ENCODE measurements at places on chromosomes 1 and 21.

GRCh38 chr1:78143673-78144072 is 97.9 kb downstream of the GIPC2 start:
- no peak for DNase-seq

DNA sequence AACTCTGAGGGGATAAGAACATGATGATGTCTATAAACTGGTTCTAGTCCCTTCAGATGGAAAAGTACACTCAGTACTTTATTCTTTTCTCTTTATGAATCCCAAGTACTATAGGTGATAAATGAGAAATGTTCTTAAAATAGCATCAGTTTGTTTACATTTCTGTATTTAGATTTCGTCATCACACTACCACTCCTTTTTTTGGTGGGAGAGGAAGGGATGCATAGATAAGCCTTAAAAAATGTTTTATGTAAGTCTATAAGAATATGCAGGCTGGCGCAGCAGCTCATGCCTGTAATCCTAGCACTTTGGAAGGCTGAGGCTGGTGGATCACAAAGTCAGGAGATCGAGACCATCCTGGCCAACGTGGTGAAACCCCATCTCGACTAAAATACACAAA is 144.8 kb downstream of the USP25 start:
- DNase-seq = no peak

- DNase-seq = no peak
Measured at GRCh38 chr1:32865639-32866405, 4.9 kb downstream of the FNDC5 start.

GRCh38 chr21:15967661-15968060 is 237.9 kb downstream of the USP25 start:
- DNase-seq = no peak

GRCh38 chr1:177800400-177801088 is 169.3 kb downstream of the SEC16B start:
- no peak for DNase-seq

GRCh38 chr1:234889643-234890042 is 239.0 kb downstream of the TOMM20 start:
- no peak for DNase-seq

GRCh38 chr1:150002217-150002616 is 8.3 kb downstream of the OTUD7B start:
- no peak for DNase-seq

GRCh38 chr1:160362168-160362957 is 4.5 kb upstream of the NHLH1 start:
- DNase-seq = no peak

GRCh38 chr1:156926175-156926574 is 5.7 kb downstream of the LRRC71 start:
- no peak for DNase-seq

GRCh38 chr1:41917835-41918449 is 780 bp downstream of the HIVEP3 start:
- DNase-seq = peak; percentile 22

DNA sequence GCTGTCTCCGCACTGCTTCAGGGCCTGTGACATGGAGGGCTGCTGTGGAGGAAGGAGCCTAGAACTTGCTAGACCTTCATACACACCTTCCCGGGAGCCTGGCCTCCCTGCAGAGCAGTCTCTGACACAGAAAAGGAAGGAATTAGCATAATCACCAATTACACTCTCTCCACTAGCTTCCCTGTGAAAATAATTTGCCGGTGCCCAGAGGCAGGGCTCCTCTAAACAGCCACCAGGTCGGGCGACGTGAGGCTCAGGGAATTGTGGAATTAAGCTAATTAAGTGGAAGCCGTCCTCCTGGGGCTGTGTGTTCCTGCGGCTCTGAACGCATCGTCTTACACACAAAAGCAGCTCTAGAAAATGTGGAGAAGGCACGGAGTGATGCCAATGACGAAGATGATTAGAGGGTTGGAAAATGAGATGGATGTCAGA is 82.6 kb downstream of the NENF start:
- no peak for DNase-seq

GRCh38 chr1:224333939-224334786 is 4.2 kb upstream of the NVL start:
- DNase-seq = no peak

DNA sequence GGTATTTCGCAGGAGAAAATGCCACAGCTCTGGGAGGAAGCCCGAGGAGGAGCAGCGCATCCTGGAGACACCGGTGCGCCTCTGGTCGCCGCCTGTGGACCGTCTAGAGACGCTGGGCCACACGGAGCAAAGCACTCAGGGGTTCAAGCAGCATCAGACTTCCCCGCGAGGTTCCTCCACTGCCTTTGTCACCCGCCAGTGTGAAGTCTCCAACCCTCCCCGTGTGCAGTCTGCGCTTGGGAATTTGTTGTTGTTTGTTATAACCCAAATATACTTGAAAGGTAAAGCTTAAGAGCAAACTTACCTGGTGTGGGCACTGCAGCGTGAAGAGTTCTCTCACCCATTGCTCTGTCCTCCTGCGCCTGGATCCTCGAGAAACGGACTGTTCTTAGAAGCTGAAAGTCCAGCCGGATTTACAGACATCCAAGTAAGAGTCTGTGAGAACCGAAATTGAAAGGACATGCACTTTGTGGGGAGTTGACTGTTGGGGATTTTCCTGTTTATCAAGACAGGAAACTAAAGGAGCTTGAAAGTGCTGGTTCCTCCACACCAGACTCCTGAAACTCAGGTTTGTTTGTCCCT is at the start of gene GBP4:
GBP4 (minus strand) TSS at position 452 of the 582 bp plus-strand sequence; CDS start at position 344, 108 bp downstream.
- peak; percentile 32 for DNase-seq

DNA sequence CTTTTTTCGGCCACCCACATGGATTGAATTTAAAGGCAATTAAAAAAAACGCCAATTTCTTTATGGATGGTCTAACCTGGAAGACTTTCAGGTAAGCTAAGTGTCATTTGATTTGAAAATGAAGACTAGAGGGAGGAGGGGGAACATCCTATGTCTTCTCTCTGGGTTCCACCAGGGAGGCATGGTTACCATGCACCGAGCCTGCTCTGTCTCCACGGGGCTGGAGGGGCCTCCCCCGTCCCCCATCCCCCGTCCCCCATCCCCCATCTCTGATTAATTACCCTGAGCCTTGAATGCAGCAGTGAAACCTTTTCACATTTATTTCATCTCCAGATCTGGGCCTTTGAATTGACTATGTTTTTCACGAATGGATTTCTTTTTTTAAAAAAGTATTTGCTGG is 135.1 kb downstream of the TLR5 start:
- no peak for DNase-seq

- no peak for DNase-seq
Measured at GRCh38 chr1:196071447-196071846, 536.8 kb downstream of the KCNT2 start.

DNA sequence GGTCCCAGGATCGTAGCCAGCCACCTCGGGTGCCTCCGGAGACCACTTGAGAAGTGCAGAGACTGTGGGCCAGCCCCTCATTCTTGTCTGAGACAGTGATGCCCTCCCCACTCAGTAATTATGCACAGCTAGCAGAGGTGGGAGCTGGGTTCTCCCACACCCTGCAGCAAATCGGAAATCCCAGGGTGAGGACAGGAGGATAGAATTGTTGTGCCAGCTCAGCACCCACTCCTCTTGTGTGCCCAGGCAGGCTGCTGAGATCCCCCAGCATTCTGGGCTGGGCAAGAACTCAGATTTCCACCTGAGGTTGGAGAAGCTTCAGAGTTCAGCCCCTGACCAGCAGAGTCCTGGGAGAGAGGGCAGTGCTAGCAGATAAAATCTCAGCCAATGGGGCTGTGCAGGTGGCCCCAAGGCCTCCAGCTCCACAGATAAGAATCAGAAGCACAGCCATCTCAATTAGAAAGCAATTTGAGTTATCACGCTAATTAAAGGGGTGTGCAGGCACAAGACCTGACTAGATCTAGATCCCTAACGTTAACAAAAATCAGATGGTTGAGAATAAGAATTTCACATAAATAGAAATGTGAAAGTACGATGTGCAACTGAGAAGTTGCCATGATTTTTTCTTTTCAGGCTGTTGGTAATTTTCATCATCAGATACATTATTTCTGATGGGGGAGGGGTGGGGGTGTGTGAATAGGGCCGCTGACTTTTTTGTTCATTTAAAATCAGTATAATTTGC is 45.5 kb upstream of the IRF2BP2 start:
- DNase-seq = no peak

DNA sequence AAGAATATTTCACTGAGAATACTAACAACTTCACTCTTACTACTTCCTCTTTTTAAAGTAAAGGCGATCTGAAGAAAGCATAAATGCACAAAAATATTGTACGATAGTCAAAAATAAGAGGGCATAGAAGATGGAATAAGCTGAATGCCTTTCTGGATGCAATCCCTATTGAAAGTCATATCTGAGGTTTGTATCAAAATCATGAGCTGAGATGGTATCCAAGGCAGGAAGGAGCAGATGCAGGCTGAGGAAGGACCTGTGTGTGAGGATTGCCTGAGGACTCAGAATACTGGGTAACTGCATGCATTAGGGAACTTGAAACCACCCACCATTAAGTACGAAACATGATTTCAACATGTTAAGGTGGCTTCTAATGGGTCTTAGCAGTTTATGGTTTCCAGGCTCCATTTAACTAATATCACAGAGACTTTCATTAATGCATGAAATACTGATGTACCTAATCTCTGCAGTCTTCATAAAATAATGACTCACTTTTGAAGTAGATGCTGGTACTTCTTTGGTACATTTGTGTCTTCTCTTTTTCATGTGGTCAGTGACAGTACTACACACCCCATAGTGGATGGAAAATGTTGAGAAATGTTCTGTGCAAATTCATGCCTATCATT is 29.6 kb upstream of the RGS1 start:
- DNase-seq = no peak

- no peak for DNase-seq
Measured at GRCh38 chr1:212234431-212235395, 50.5 kb upstream of the PPP2R5A start.

DNA sequence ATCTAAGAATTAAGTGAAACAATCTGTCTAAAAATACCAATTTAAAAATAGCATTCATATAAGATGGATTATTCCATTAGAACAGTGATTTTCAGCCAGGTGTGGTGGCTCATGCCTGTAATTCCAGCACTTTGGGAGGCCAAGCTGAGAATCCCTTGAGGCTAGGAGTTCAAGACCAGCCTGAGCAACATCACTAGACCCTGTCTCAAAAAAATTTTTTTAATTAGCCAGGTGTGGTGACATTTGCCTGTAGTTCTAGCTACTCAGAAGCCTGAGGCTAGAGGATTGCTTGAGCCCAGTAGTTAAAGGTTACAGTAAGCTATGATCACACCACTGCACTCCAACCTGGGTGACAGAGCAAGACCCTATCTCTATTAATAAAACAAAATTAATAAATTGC is 35.0 kb upstream of the SLC35A3 start:
- DNase-seq = no peak

GRCh38 chr21:14482165-14482564 is 64.0 kb downstream of the SAMSN1 start:
- no peak for DNase-seq

DNA sequence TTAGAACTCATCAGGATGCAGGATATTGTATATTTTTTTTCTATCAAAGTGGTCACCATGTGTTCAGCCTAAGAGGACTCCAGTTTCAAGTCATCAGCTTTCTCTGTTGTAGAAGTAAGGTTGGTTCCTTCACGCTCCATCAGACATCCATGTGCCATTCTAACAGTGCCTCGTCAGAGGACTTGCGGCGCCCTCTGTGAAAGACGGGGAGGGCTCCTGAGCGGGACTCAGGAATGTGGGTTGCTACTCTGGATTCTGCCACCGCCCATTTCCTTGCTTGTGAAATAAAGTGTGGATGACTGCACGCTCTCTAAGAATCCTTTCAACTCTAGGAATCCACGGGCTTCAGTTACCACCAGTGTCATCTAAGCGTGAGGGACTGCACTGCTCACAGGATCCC is 593.5 kb downstream of the KIF26B start:
- no peak for DNase-seq

Measured in effector memory CD8-positive, alpha-beta T cell (primary cell).